ENCODE measurements at places on chromosomes 13 and 19.
A peak's percentile ranks its signal among the peaks of the same experiment; 100 is the strongest.

GRCh38 chr19:55355213-55355821 is 798 bp upstream of the COX6B2 start:
- DNase-seq, result no peak

DNA sequence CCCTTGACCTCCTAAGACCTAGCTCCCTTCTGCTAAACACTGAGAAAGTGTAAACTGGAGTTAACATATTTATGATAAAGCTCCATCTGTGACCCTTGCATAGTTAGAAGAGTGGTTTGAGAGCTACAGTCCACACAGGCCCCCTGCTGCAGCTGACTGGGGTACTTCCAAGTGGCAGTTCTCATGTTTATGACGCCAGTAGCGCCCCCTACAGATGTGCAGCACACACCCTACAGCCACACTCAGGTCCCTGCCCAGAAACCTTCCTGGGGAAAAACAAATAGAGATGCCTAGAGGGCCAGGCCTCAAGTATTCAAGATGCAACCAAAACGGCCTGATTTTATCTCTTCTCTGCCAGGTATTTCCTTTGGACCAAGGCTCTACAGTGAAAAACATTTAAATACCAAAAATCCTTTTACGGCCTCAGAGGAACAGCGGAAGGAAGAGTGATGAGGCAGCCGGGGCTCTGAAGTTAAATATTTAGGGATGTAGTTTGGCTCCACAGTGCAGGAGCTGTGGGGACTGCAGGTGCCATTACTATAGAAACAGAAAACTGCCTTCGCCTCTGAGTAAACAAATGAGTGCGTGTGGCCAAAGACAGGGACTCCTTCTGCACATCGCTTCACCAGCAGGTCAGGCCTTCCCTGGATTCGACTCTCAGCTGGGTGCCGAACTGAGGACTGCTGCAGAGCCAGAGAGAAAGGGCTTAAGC is 553.1 kb downstream of the EFNB2 start:
- DNase-seq, result peak; percentile 15

- no peak for DNase-seq
Measured at GRCh38 chr19:51354742-51355148, 11.4 kb downstream of the ETFB start.

GRCh38 chr13:23794267-23795161 is 94.7 kb downstream of the MIPEP start:
- no peak for DNase-seq
